ENCODE measurements at places on chromosomes 4 and X.

GRCh38 chr4:77036206-77036605 is 39.6 kb downstream of the CCNI start:
- peak; percentile 21 for DNase-seq

DNA sequence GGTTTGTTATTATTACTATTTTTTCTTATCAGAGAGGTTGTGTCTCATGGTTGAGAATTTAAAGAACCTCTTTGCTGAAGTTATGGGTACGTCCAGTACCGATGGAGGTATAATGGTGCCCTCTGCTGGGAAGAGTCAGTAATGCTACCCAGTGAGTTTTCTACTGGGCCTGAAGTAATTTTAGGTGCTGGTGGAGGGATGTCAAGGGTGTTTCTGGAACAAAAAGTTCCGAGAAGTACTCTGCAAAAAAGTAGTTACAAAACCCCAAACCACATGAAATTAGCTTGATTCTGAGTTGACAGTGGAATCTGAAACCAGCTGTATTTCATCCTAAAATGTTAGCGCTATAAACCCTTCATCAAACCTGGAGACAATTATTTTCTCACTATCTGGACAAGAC is 102.5 kb upstream of the MID1 start:
- peak; percentile 48 for DNase-seq

DNA sequence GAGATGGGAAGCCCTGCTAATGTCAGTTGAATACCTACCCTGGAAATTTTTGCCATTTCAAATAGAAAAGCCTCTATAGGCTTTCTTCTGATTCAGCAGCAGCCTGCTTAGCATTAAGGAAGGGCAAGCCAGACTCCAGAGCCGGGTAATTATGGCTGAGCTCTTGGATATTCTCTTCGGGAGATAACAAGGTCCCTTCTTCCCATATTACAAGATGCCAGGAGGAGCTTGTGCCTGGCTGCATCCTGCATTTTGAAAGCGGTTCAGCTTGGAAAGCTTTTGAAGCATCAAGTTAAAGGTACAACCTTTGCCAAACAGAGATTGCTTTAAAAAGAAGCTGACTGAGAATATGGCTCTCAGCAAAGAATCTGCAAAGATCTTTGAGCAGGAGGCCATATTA is 399.6 kb upstream of the RPS6KA3 start:
- no peak for DNase-seq

DNA sequence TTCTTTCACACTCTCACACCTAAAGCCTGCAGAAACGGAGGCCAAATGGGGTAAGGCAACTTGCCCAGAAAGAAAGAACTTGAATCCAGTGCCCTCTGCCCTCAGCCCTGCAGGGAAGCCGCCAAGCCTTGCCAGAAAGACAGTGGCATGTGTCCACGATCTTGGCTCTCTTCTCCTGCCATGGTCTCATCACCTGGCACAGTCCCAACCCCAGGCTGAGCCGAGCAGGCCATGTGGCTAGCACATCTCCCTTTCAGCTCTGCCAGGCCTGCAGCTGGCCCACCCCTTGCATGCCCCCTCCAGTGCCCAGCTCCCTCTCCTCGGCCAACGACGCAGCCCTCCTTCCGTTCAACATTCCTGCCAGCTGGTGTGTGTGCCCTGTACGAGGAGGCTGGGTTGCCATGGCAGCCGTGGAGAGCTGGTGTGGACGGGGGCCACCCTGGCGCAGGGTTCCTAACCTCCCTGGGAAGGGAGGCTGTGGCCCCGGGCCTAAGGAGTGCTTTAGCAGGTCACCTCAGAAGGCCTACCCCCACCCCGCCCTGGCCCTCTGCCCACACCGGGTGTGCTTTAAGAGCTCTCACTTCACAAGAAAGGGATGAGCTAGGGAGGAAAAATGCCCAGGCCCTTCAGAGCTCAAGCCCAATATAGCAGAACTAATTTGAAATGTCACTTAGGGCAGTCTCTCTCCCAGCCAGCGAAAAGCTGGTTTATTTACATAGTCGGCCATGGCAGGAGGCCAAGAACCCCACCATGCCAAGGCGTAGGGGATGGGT is 73.0 kb upstream of the PJA1 start:
- DNase-seq: no peak

DNA sequence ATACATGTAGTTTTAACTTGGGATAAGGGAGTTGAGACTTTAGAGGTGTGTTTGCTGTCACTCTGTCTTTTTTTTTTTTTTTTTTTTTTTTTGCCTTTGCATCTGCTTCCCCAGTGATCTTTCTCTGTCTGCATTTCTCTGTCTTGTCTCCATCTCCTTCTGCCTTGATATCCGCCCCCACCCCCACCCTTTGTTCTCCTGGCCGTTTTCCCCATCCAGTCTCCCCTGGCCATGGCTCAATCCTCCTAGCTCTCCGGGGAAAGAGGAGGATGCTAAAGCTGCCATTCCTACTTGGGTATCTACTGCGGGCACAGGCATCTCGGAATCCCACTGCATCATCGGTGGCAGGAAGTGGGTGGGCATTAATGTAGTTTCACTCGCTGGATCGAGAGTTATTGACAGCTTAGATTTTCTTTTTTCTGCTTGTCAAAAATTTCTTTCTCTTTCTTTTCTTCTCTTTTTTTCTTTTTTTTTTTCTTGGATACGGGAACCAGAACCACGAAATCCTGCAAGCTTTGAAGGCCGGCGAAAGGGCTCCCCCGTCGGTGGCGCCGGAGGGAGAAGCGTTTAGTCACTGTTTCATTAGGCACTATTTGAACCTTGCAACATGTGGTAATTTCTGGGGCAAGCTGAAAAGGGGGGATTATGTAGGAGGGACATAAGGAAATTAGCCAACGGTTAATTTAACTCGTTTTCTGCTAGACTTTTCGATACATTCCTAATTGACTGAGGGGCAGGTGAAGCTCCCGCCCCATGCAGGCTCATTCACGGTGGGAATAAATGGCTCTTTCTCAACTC is 8.2 kb downstream of the GSX2 start:
- no peak for DNase-seq

GRCh38 chrX:107118322-107119147 is at the start of gene RBM41:
RBM41 (minus strand) TSS chrX:107118822; CDS start chrX:107118773, 49 bp downstream.
- DNase-seq: peak; percentile 83

- DNase-seq: no peak
These were observed 1029.7 kb upstream of the TENM3 start for GRCh38 chr4:181213551-181213950.

DNA sequence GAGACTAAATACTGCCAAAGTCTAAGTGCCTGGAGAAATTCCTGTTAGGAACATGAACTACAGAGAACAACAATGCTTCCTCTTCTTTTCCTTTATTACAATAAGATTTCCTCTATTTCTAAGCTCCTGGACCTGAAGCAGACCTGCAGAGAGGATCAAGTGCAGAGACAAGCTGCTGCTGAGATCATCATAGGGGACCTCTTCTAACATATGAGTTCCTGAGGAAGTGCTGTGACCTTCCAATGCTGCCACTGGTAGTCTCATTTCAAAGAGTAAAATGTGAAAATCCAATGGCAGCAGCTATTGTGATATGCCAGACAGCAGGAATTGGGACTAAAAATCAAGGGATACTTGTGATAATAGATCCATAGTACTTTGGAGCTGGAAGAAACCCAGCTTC is 28.0 kb downstream of the CCNG2 start:
- no peak for DNase-seq

DNA sequence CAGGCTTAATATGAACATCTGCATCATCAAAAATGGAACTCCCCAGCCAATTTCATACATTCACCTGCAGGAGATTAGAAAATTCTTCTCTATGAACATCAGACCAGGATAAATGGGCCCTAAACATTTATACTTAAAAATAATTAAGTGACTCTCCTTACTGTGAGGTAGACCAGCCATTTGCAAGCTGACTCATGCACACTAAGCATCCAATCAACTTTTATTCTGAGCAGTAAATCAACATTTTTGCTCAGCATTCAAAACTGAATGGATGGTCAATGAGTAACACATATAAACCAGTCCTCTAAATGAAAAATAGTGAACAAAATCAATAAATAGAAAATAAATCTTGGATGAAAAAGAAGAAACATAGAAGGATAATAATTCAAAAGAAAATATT is 19.9 kb upstream of the PCDH10 start:
- DNase-seq: no peak

DNA sequence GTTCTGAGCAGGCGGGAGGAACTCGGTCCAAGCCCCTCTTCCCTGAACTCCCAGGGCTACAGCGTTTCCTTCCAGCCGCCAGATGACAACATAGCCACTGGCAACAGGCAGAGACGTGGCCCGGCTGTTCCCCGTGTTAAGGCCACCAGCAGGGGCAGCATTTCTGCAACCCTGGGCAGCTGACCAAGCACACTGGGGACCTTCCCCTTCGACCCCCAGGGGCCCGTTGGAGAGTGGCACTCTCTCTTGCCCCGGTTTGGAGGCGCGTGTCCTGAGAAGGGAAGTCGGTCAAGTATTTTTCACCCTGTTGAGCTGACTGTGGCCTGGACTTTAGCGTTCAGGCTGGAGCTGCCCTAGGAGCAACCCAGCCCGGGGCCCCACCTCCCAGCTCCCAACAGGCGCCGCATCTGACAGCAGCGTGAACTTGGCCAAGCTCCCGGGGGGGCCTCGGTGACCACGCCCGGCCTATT is 37.6 kb downstream of the ZBTB49 start:
- DNase-seq: peak; percentile 9

DNA sequence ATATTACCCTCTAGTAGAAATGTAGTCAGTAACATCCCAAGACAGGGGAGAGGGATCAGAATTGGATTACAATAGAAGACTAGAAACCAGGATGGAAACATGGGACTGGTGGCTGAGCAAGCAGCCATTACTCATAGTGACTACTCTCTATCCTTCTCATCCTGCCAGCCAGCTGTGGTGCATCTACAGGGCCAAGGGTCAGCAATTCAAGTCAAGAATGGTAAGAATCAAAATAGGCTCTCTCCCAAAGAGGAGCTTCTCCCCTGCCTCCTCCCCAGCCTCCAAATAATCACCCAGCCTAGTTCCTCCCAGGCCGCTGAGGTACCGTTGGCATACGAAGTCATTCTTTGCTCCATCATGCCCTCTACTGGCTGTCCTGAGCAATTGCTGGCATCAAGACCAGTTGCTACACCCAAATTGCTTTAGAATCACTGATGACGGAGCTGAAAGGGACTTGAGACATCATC is 19.4 kb downstream of the AWAT2 start:
- peak; percentile 61 for DNase-seq

GRCh38 chr4:113845138-113845537 is 83.6 kb upstream of the CAMK2D start:
- DNase-seq: no peak

DNA sequence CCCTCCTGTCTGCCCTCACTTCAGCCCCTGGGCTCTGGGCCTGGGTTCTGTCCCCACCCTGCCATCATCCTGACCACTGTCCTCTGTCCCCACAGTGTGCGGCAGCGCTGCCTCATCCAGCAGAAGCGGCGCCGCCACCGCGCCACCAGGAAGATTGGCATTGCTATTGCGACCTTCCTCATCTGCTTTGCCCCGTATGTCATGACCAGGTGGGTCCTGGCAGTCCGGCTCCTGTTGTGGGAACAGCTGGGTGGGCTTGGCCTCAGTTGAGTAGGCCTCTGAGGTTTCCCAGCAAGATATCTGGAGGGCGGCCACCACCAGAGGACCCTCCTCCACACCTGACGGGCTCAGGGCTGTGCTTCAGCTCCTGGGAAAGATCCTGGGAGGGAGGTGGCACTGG is 2.2 kb downstream of the GPR78 start:
- no peak for DNase-seq

GRCh38 chr4:24496597-24496996 is 87.8 kb downstream of the DHX15 start:
- no peak for DNase-seq

GRCh38 chrX:130915302-130915701 is 12.3 kb upstream of the ENOX2 start:
- DNase-seq: peak; percentile 25

DNA sequence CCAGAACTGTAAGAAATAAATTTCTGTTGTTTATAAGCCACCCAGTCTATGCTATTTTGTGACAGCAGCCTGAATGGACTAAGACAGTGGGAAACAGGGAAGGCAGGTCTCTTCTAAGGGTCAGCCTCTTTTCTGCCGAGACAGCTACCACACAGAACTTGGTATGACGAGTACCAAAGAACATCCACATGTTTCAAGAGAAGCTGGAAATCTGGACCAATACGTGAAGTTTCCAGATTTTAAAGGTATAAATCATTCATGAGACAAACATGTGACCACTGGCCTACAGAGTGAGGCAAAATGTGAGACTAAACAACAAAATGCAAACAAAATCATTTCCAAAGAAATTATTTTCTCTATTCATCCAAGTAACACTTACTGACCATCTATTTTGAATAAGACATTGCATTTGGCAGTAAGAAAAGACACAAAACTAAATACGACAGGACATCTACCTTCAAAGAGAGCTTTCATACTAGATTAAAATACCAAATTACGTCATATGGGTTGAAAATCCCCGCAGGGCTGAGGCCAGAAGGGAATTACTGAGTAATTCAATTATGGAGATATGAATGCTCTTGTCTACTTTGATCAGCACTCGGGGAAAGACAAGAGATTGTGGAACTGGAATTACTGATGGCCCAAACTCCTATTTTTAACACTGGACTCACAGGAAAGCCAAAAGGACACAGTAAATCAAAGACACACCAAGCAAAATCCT is 7.2 kb downstream of the SCARB2 start:
- no peak for DNase-seq

- peak; percentile 38 for DNase-seq
These were observed 116.3 kb upstream of the PNPLA4 start for GRCh38 chrX:8043546-8043945.

GRCh38 chr4:139099366-139099982 is 77.5 kb downstream of the ELF2 start:
- DNase-seq: peak; percentile 90

GRCh38 chrX:52923781-52924241 is 26.7 kb downstream of the FAM156B start:
- peak; percentile 63 for DNase-seq

DNA sequence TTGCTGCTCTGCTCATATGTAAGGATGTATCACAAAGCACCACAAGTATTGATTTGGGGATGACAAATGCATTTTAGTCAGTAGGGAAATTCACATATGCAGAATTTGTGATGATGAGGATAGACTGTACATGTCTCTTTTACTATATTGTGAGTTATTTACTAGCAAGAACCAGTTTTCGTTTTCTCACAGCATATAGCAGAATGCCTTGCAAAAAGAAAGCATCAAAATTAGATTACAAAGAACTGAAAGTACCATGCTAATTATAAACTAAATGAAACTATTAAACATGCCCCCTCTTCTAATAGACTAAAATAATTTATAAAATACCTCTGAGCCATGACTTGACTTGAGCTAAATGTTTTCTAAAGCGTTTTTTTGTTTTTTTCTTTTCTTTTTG is 20.1 kb downstream of the TNIP3 start:
- DNase-seq: no peak

DNA sequence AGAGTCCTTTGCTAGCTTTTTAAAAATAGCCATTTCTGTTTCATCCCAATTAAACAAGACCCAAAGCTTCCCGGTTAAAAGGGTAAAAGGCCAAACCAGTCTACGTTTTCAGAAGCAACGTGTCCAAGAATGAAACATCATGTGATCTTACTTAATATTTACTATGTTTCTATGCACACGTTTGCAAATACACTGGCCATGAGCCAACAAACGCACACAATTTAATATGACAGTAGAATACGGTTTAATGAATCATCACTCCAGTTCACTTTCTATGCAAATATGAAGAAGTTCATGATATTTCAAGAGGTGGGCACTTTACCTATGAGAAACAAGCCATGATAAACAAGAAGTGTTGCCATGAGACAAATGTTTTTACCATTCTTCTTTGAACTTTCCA is 4.3 kb downstream of the NR0B1 start:
- peak; percentile 56 for DNase-seq

- peak; percentile 32 for DNase-seq
These were observed 74.6 kb upstream of the NEIL3 start for GRCh38 chr4:177235026-177235425.

- DNase-seq: no peak
These were observed 13.1 kb downstream of the RBM10 start for GRCh38 chrX:47158131-47158530.
